ENCODE measurements at places on chromosomes 4 and X. TPM values are rescaled to one million over a fixed set of nuclear protein-coding genes. Genes with fewer than 3 reads are reported as not detected.

The GLA gene
- 26.2 TPM for polyA plus RNA-seq

- H3K27ac ChIP-seq: peak overlapping the region; percentile 39
- peaks cover 10% of the 10 kb centered on the region for H3K4me1 ChIP-seq
- no peak overlapping the region for H3K4me3 ChIP-seq
- no peaks in the 10 kb centered on the region for H3K36me3 ChIP-seq
- DNase-seq: no peak
- no peaks in the 10 kb centered on the region for H3K27me3 ChIP-seq
These were observed 46.6 kb downstream of the MAP7D3 start for GRCh38 chrX:136204571-136204970.

DNA sequence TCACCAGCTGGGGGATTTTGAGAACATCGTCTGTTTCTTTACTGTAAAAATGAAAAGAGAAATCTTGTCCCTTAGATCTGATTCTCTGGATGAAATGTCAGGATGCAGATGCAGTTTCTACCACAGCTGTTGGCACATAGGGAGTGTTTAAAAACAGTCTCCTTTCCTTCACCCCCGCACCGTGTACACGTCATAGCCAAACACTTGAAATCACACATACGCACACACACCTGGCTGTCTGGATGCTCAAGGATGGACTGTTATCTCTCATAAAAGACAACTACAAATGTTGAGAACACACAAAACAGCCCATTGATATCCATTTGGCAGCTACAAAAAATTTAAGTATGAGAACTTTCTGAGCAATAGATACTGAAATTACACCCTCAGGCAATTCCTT lies 275.8 kb upstream of the CLNK start:
- H3K27me3 ChIP-seq: no peaks in the 10 kb centered on the region
- H3K27ac ChIP-seq: no peak overlapping the region
- no peak overlapping the region for H3K4me3 ChIP-seq
- no peaks in the 10 kb centered on the region for H3K36me3 ChIP-seq
- H3K4me1 ChIP-seq: no peaks in the 10 kb centered on the region

DNA sequence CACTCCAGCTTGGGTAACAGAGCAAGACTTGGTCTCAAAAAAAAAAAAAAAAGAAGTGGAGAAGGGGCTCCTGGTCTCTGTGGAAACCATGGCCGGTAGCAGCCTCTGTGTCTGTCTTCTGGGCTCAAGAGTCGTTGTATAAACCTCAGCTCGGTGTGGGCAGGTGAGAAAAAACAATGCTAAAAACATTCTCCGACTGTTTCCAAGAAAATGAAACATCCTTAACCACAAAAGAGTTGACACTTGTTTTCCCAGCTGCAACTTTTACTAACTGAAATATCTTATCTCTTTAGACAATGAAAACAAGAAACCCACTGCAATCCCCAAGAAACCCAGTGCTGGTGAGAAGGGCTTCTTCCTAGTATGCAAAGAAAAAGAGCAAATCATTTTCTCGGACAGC lies 26.2 kb downstream of the CD99 start:
- H3K4me3 ChIP-seq: no peak overlapping the region
- H3K36me3 ChIP-seq: no peaks in the 10 kb centered on the region
- H3K4me1 ChIP-seq: no peaks in the 10 kb centered on the region
- H3K27ac ChIP-seq: no peak overlapping the region

The CT55 gene
- 0.23 TPM for polyA plus RNA-seq

The PLK4 gene
- 34.4 TPM for polyA plus RNA-seq

- no peak overlapping the region for H3K4me3 ChIP-seq
- DNase-seq: no peak
- no peak overlapping the region for H3K27ac ChIP-seq
- no peaks in the 10 kb centered on the region for H3K36me3 ChIP-seq
These were observed 87.5 kb downstream of the MAMLD1 start for GRCh38 chrX:150450519-150451177.

All from left lung (tissue), 14 donors.